ENCODE measurements at places on chromosomes 7 and 10.

DNA sequence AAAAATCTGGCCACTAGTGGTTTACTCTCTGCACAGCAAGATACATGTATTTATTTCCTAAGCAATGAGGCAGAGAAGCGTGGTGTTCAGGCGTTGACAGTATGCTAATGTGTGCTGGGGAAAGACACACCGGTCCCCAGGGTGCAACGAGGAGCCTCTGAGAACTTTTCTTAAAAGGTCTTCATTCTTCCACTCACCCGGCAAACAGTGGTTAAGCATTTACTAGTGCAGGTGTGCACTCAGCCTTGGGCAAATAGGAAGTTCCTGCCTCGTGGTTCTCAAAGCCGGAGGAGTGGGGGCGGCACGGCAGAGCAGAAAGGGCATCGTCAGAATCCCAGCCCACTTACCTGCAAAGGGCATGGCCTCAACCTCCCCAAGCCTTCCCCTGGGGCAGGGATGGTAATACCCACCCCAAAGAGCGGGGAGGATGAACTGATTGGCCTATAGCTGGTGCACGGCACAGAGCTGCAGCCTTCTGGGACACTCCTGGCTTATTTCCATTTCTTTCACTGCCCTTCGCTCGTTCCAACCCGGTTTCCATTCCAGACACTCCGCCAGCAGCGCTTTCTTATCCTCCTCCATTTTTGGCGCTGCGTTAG lies 184.3 kb upstream of the CTBP2 start:
- no peak for DNase-seq

DNA sequence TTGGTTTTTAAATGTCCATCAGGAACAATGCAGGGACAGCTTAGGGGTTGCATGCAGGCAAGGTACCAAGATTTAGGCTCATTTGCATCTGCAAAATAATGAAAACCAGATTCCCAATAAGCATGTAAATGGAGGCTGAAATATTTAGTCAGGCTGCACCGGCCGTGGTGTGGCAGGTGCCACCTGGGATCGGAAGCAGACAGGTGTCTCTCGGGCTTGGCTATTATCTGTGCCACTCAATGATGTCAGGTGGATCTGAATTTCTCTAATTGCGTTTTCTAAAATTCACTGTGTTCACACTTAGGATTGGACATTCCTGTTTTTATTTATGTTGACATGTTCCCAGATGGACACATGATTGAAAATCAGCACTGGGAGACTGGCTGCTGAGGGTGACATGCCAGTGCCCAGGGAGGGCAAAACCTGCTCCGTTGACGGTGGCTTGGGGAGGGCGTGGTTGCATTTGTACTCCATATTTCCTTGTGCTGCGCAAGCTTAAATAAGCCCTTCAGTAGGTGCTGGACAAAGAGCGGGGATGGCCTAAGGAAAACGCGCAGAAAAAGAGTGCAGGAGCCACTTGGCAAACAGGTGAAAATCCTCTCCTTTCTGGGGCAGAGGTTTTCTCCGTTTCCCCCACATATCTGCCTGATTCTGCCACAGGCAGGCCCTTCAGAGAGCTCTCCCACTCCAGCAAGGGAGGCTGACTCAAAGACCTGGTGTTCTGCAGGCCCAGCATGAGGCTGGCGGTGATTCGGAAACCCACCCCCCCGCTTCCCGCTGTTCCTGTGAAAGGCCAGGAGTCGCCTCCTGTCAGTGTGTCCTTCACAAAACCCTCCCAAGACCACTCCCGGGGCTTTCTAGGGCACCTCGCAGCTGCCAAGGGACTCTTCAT lies 142.5 kb downstream of the WDR37 start:
- DNase-seq: no peak

- DNase-seq: no peak
These were observed 105.3 kb downstream of the PLXDC2 start for GRCh38 chr10:19921300-19922140.

DNA sequence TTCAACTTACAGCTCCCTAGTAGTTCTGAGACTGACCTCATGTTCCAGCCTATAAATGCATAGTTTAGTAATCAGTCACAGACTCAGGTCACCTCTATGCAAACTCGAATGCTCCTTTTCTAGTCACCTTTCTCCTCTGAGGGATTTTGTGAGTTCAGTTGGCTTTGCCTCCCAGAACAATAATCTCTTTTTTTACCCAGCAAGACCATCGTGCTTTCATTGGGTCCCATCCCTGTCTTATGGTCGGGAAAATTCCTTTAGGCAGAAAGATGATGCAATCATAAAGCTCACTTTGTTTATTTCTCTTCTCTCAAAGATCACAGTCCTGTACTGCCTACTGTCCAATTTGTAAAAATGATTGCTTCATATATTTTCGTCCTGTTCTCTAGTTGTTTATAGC lies 38.4 kb downstream of the TWIST1 start:
- no peak for DNase-seq

DNA sequence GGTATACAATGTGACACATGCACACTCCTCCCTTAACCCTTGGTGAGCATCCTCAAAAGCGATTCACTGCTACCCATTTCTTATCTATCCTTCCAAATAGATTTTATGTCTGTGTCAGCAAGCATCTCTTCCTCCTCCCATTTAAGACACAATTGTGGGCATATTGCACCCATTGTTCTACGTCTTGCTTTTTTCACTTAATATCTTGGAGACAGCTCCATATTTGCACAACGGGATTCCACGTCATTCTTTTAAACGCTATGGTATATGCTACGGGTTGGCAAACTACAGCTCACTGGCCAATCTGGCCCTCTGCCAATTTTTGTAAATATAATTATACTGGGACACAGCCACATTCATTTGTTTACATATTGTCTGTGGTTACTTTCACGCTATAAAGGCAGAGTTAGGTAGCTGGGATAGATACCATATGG lies 88.6 kb downstream of the RNF216 start:
- DNase-seq: no peak

DNA sequence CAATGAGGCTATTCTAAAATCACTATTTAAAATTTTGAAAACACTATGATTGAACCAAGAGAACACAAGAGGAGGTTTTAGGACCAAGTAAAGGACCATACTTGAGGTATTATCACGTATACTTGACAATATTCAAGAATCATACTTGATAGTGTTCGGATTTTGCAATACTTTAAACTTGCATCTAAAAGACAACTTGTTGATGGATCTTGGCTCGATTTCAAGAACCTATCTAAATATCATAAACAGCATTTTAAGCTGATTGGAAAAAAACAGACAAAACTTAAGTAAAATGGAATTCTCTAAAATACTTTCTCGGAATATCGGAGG lies 1.3 kb downstream of the NAMPT start:
- no peak for DNase-seq

GRCh38 chr10:127910464-127910770 lies 3.5 kb downstream of the PTPRE start:
- no peak for DNase-seq

GRCh38 chr7:128841171-128841690 lies 11.0 kb downstream of the FLNC start:
- no peak for DNase-seq

GRCh38 chr10:62045765-62046521 lies 144.4 kb downstream of the ARID5B start:
- peak; percentile 76 for DNase-seq

DNA sequence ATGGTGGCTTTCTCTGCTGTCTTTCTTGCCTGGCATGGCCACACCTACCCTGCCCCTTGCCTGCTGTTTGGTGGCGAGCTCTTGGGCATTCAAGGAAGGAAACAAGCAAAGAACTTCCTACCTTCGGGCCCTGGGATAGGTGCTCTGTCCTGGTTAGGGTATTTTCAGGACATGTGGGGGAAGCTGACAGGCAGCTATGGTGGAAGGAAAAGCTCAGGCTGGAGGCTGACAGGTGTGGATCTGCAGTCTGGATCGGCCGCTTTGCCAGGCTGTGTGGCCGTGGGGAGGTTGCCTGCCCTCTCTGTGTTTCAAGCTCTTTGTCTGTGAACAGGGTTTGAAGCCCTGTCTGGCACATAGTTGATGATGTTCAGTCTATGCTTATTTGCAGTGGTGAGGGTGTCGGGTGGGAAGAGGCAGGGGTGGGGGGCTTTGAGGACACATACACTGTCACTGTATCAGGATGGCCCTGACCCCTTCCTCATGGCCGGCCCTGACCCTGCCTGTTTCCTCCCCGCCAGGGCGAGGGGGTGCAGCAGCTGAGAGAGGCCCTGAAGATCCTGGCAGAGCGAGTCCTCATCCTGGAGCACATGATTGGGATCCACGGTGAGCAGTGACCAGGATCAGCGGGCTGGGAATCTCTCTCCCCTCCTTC lies 73.7 kb downstream of the MYL10 start:
- DNase-seq: no peak

DNA sequence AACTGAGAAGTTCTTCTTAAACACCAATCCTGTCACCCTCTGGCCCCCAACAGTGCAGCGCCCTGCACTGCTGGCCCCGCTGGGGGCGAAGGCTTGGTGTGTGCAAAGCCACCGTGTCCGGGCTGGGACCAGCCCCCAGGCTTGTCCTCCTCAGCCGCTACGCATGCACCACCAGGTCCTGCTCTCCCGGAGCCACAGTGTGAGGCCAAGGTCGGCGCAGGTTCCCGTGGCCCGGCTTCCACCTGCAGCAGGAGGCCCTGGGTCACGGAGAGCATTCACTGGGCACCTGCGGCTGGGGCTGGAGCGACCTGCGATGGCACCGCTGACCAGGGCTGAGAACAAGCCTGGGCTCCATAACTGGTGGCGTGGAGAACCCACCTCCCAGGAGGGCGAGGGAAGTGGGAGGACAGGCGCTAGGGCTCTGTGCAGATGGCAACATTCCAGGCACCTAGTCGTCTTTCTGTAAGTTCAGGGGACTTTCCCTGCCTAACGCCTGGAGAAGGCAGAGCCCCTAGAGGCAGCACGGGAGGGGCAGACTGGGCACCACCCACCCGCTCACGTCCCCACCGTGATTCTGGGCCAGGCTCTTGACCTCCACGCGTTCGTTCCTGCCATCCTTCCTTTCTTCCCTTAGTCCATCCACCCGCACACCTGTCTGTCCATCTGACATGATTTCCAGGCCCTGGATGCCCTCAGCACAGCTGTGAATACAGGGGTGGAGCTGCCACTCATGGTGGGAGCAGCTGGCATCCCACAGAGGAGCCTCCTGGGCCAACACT lies 271.6 kb downstream of the ELFN1 start:
- no peak for DNase-seq

GRCh38 chr7:15049157-15049556 lies 146.6 kb upstream of the DGKB start:
- no peak for DNase-seq

- DNase-seq: no peak
These were observed 245.0 kb downstream of the FOXP2 start for GRCh38 chr7:114659409-114660125.

DNA sequence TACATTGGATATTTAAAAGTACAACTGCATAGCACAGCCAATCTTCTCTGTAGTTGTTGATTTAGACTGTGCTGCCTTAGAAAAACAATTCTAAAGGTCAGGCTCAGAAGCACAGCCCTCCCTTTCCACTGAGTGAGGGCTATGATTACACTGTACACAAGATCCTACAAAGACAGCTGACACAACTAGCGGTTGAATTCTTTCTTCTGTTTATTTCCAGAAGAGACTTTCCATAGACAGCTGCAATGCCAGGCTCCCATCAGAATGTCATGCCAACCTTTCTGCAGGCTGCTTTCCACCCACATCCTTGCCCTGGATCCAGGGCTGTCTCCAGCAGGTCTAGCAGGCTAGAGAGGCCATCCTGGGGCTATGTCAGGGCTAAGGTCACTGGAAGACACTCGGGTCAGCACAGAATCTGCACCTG lies 39.3 kb downstream of the FAM13C start:
- no peak for DNase-seq

DNA sequence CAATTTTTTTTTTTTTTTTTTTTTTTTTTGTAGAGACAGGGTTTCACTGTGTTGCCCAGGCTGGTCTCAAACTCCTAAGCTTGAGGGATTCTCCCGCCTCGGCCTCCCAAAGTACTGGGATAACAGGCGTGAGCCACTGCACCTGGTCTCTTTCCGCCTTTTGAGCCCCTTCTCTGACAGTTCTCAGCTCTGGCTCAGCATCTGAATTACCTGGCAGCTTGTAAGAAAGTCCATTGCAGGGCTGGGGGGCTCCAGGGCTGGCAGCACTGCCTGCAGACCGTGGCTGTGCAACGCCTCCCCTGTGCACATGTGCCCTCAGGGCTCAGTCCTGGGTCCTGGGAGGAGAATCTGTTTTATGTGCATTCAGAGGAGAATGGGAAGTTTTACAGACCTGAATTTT lies 37.6 kb downstream of the VWA2 start:
- no peak for DNase-seq
